Nephron progenitor cell (in vitro differentiated cells): ENCODE measurements at places on chromosomes 3 and 15.

DNA sequence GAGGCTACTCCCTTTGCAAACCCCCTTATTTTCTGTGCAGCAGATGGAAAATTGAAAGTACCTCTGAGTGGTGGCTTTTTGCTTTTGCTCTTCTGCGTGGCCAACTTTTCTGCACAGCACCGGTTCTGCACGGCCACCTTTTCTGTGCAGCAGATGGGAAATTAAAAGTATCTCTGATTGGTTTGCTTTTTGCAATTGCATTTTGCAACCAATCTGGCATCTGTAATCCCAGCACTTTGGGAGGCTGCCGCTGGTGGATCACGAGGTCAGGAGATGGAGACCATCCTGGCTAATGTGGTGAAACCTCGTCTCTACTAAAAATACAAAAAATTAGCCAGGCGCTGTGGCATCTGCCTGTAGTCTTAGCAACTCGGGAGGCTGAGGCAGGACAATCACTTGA lies 79.5 kb upstream of the CHMP2B start:
- no peak for DNase-seq

GRCh38 chr15:42359249-42359648 lies at the start of gene CAPN3:
Gene CAPN3, plus strand, starts transcription at chr15:42359501. Its CDS starts 305 bp downstream, at chr15:42359806.
- no peak for DNase-seq

GRCh38 chr3:45426161-45426560 lies 37.8 kb downstream of the LARS2 start:
- DNase-seq = no peak

- DNase-seq = peak; percentile 77
Observed at GRCh38 chr15:58331913-58332675, 99.7 kb upstream of the LIPC start.

DNA sequence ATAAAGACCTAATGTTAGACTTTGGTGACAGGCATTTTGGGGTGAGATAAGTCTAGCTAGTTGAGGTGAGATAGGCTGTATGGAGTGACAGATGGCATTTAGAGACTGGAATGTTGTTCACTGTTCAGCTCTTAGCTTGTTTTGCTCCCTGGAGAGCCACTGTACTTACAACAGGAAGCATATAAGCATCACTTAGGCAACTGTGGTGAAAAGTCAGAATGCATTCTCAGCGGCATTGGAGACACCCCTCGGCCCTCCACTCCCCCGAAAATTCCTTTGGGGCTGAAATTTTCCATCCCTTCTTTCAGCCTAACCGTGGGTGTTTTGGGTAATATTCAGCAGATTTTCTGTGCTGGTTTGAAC lies 73.4 kb downstream of the SLCO3A1 start:
- no peak for DNase-seq

- DNase-seq = no peak
Observed at GRCh38 chr3:50322386-50323091, at the start of gene HYAL2. Gene HYAL2, minus strand, starts transcription at chr3:50322745. Its CDS starts 2,256 bp downstream, at chr3:50320489.

DNA sequence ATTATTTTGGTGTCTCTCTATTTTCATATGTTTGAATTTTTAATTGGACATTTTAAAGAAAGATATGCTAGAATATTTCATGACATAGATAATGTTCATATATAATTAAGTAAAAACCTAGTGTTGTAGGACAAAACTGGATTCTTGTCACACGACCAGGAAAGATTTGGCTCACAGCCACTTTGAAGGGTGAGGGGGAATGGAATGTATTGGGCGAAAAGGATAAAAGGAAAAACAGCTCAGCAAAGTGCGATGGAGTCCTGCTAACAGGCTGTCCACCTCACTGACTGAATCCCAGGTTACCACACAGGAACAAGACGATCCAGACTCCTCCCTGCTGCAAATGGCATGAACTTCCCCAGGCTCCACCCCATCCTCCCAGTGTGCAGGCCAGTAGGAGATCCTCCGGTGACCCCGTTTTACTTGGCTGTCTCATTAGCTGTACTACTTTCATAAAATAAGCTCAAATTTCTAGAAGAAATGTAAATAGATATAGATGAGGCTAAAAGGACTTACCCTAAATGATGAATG lies 186.2 kb downstream of the CD47 start:
- no peak for DNase-seq

GRCh38 chr3:194871864-194872668 lies 186.4 kb downstream of the FAM43A start:
- DNase-seq = no peak

DNA sequence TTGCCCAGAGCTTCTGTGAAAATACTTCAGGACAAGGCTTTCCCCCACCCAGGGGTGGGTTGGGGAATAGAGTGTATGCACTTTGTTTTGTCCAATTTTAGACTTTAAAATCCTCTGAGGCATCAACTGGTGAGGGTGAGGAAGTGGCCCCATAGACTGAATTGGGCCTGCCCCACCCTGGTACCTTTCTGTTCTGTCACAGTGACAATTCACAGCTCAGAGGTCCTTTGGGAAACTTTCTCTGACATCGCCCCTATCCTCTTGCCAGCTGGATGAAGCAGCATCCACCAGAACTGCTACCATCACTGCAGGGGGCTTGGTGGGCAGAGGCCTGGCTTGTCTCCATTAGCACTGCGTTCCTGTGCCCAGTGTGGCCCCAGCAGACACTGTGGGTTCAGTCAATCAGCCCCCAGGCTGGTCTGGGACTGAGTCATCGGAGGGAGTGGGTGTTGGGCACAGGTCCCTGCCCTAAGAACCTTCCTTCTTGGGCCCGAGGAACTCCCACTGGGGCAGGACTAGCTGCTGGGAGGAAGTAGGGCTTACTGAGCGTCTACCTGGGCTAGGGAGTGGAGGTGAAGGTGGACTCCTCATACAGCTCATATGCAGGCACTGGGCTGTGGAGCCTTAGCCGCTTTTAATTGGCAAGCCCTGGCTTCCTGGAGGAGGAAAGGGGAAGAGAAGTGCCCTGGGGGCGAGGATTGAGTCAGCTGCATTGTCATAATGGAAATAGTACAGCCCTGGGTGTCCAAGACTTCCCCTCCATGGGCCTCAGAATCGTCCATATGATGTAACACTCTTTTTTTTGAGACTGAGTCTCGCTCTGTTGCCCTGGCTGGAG lies 1.5 kb upstream of the PPM1M start:
- no peak for DNase-seq

- DNase-seq = no peak
Observed at GRCh38 chr3:98534734-98535133, 3.0 kb downstream of the GPR15 start.

DNA sequence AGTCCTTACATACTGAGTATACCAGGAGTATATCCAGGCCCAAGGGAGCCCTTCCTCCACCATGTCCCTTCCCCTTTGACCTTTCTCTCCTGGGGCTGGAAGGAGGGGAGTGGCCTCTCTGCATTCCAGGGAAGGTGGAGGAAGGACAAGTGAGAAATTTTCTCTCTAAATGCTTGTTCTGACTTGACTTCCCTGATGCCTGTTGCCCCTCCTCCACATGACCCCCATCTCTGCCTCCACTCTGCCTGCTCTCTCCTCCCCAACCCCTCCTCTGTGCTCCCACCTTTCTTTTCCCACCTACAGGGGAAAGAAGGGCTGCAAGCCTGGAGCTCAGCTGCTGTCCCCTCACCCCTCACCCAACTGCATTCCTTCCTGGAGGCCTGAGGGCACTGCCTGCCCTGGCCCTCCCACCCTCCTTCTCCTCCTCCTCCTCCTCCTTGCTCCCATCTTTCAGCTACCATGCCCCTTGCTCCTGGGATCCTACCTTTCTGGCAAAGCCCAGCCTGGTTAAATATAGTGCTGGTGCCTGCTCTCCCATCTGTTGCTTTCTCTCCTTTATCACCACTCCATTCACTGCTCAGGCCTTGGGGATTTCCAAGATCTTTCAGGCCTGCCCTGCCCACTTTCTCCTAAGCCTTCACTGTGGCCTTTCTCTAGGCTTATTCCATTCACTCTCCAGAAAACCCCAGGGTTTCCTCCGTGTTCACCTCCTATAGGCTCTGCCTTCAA lies 8.5 kb upstream of the DAG1 start:
- DNase-seq = peak; percentile 34

- no peak for DNase-seq
Observed at GRCh38 chr3:57556459-57557084, 498 bp downstream of the PDE12 start.

DNA sequence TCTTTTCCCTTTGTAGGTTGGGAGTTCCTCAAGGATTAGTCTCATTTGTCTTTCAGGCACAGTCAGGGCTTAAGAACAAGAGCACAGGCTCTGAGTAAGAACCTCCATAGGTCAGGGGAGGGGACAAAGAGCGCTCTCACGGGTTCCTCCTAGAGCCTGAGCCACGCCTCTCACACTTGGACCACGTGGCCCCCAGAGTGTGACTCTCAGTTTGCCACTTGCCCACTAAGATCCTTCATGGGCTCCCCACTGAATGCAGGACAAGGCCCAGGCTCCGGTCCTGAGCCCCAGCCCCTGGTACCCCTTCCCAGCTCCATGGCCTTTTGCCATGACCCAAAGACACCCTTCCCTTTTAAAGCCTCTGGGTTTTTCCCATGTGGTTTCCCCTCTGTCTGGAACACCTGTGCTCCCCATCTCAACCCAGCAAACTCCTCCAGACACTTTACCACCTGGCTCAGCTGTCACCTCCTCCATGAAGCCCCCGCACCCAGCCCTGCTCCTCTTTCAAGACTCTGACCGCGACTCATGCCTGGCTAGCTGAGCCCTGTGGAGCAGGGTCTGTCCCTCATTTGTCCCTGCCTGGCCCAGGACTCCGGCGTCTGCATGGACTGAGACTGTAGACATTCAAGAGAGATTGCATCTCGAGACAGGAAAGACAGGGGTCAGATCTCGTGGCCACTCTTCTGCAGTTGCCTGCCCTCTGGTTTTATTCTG lies 32.7 kb downstream of the IQSEC1 start:
- DNase-seq = no peak

GRCh38 chr3:196932600-196932999 lies 9.7 kb downstream of the NCBP2 start:
- no peak for DNase-seq

GRCh38 chr15:86155551-86155950 lies 75.9 kb downstream of the AGBL1 start:
- DNase-seq = no peak

- no peak for DNase-seq
Observed at GRCh38 chr3:87621667-87622066, 345.3 kb upstream of the POU1F1 start.

- no peak for DNase-seq
Observed at GRCh38 chr3:58973796-58974195, 76.0 kb downstream of the CFAP20DC start.

- DNase-seq = no peak
Observed at GRCh38 chr3:82085356-82085755, 323.9 kb upstream of the GBE1 start.
